Activated CD4-positive, alpha-beta T cell treated with anti-CD3 and anti-CD28 coated beads for 24 hours (primary cell): ENCODE measurements at places on chromosomes 7 and 10.

DNA sequence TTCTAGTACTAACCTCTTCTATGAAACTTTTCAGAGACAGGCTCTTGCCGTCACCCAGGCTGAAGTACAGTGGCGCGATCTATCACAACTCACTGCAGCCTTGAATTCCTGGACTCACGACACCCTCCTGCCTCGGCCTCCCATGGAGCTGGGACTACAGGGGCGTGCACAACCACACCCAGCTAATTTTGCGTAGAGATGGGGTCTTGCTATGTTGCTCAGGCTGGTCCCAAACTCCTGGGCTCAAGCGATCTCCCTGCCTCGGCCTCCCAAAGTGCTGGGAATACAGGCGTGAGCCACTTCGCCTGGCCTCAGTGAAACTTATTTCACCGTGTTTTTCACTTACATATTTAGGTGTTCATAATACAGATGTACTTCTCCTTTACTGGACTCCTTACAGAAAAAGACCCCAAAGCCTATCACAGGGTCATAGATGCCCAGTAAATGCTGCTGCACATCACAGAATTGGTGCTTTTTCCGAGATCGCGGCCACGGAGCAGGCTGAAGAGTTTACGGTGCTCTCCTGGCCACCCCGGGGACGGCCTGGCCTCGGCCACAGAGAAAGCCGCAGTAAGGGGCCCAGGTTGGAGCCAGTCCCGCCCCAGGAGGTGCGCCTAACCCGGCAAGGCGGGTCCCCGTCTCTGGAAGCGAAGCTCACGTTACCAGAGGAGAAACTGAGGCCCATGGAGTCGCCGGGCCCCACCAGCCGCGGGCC, 595 bp downstream of the TBL2 start:
- DNase-seq = no peak

GRCh38 chr7:137633133-137633532, 213.6 kb downstream of the DGKI start:
- no peak for DNase-seq

DNA sequence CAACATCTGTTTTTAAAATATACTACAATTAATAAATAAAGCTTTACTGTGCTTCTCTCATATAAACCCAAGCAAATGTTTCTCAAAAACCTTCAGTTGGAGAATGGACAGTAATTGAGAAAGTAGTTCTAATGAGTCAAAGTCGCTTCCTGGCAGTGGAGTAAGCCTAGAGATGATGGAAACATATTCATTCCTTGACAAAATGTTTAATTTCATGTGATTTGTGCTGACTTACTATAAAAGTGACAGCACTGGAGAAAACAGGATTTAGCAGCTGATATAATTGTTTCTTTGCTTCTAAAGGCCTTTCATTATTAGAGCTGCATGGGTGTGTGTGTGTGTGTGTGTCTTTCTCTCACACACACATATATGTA, 9.0 kb downstream of the ELMO1 start:
- no peak for DNase-seq

GRCh38 chr7:85612514-85612913, 425.7 kb upstream of the SEMA3D start:
- DNase-seq = no peak

DNA sequence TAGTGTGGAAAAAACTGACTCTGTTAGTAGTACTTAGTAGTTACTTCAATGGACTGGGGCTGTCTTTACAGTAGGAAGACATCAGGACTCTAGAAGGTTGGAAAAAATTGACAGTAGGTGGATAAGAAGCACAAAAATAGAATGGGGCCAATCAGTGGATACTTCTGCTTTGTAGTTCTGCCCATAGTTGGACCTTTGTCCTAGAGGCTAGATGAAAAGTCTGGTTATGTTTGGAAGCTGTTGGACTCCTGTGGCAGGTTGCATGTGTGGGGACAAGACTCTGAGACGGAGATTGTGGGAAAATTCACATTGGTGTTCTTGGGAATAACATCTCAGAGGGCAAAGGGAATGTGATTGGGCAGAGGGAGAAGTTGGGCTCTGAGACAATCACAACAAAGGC, 18.6 kb upstream of the KBTBD2 start:
- no peak for DNase-seq

GRCh38 chr7:76225379-76225778, 23.7 kb downstream of the SRRM3 start:
- DNase-seq = no peak

DNA sequence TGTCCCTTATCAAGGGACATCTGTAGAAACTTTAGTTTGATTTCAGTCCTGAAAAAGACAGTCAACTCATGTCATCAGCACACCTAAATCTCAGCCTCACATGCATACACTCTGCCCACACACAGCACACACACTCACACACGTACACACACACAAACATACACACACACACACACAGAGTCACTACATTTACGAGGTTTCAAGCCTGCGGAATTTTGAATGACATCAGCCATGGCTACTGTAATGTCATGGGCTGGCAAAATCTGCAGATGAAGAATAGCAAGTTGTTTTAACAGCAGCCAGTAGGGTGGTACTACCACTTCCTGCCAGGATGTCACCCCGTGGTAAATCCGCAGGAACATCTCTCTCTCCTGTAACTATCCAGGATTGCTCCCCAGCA, 37.1 kb upstream of the EZH2 start:
- DNase-seq = no peak

DNA sequence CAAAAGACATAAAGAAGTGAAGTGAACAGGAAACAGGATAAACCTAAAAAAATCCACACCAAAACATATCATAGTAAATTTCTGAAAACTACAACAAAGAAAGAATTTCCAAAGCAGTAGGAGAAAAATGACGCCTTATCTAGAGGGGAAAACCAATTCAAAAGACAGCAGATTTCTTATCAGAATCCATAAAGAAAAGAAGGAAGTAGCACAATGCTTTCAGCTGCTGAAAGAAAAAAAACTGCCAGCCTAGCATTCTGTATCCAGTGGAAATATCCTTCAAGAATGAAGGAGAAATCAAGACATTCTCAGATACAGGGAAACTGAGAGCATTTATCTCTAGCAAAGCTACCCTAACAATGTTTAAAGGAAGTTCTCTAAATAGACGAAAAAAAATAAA, 37.8 kb downstream of the PDLIM1 start:
- DNase-seq = no peak

DNA sequence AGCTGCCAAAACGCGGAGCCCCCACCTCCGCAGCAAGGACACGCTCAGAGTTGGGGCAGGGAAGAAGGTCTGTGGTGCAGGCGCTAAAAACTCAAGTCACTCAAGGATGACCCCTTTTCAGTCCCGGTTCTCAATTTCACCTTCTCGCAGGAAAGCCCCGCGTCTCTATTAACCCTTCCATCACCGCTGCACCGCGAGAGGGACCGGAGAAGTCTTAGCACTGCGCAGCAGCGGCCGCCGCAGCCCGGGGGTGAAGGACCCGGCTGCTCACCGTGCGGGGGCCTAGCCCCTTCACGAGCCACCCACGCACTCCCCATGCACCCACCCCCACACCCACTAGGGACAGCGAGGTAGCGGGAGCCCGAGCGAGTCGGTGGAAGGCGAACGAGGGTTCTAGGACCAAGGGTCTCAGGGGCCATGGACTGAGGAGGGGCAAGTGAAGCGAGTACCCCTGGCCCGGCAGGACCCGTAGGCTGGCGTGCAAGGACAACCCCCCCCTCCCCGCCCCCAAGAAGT, 162.9 kb downstream of the SH3PXD2A start:
- no peak for DNase-seq

DNA sequence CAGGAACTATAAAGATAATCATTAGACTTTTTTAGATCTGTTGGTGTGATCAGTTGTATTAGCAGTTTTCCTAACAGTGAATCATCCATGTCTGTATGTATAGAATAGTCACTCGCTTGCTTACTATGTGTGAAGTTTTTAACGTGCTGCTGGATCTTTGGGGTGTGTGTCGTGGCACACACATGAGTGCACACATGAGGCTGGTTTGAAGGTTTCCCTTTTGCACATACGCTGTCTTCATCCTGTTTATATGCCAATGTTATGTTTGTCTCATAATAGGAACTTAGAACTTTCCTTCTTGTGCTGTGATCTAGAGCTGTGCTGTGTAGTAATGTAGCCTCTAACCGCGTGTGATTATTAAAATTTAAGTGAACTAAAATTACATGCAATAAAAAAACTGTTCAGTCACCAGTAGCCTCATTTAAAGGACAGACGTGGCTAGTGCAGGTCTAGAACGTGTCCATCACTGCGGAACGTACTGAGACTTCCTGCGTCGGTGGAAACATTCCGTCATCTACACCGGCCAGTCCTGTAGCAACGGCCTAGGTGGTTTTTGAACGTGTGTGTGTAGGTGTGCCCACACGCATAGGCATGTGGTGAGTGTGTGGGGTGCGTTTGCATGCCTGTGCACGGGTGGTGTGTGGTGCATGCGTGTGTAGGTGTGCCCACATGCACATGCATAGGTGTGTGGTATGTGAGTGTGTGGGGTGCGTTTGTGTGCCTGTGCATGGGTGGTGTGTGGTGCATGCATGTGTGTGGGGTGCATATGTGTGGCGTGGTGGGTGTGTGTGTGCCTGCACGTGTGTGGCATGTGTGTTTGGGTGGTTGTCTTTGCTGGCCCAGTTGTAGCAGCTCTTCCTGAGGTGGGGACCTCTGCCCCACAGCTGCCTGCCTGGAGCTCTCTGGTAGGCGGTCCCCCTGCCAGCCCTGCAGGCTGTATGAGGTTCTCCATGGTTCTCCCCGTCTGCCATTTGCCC, 56.6 kb downstream of the INPP5A start:
- DNase-seq = no peak

DNA sequence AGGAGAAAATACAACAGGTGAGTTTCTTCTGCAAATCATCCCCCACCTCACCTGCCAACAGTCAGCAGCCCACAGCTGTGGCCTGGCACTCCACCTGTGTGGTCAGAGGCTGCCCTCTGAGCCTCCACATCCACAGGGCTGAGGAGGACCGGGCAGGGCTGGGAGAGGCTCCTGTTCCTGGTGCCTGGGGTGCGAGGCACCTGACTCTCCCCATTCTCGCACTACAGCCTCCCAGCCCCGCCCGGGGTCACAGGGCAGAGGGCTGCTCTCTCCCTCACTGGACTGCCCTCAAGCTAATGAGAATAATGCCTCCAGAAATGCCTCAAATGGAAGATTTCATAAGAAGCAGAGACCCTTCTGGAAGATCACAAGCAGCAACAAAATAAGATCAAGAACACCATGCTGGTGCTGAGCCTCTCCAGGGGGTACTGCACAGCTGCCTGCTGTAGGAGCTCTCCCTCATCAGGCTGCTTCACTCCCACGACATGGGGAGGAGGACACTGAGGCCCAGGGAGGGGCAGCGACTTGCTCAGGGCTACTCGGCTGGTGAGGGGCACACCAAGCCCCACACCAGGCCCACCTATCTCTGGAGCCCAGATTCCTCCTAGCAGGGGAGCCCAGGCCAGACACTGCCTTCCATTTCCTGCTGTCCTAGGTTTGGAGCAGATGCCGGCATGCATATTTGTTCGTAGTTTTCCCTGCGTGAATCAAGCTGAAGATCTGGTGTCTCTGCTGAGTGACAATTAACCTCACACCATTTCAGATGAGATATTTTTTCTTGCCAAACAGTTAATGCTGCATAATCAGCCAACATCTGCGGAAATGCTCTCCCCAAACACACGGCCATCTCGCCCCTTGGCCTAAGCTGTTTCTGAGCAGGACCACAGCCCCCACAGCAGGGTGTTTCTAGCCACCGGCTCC, 76.5 kb downstream of the FAM53B start:
- DNase-seq = no peak

DNA sequence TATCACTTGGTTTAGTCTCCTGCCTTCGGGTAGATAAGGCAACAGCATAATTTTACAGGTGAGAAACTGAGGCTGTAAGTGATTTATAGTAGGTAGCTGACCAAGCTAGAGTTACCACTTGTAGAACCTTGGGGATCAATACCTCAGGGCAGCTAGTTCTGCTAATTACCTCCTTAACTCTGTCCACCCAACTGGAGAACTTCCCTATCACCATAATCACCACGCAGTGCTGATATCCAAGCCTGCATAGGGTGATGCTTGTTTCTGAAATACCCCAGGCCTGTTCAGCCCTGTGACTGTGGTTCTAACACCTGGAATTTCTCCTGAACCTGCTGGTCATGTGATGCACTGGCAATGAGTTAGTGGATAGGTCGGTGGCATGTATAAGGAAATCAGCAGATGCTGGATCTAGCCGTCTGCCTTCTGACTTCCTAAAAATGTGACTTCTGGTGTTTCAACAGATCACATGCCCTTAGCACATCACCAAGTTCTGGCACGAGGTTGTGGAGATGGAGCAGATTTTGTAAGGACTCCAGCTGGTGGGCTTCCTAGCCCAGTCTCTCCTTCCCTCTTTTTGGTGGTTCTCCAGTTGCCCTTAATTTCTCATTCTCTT, 15.3 kb downstream of the PLAU start:
- no peak for DNase-seq

DNA sequence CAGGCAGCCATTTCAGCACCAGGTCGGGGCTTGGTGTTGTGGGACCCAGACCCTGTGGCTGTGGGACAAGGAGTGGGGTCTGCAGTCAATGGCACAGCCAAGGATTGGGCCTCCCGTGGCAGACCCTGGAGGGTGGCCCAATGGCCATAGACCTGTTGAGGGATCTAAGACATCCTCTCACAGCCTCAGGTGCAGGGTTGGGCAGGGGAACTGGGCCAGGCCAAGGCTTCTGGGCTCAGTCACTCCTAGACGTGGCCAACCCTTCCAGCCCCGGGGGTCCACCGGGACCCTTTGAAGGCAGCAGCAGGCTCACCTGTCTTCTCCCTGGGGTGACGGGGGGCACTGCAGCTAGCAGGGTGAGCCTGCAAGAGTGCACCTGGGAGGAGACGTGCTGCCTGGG, 45.7 kb upstream of the DPYSL4 start:
- DNase-seq = no peak

DNA sequence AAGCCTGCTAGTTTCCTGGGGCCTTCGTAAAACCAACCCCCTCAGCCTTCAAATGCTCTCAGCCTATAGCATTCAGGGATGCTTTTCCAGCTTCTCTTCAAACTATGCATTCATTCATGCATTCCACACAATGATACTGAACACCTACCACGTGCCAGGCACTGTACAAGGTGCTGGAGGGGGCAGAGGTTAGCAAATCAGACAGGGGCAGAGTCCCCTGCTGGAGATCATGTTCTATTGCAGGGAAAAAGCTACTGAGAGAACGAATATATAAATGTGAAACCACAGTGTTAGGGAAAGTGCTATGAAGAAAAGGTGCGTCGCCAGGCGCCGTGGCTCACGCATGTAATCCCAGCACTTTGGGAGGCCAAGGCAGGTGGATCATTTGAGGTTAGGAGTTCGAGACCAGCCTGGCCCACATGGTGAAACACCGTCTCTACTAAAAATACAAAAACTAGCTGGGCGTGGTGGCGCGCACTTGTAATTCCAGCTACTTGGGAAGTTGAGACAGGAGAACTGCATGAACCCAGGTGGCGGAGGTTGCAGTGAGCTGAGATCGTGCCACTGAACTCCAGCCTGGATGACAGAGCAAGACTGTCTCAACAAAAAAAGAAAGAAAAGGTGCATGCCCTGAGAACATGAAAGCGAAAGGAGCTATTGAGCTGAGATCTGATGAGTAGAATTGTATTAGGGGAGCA, 64.6 kb upstream of the CALN1 start:
- no peak for DNase-seq
